ENCODE measurements at places on chromosomes 1 and 21.

- no peak for ATAC-seq
- H3K4me3 ChIP-seq = no peak overlapping the region
- H3K27ac ChIP-seq = peak overlapping the region; percentile 73
- H3K36me3 ChIP-seq = no peaks in the 10 kb centered on the region
- peaks cover 11% of the 10 kb centered on the region for H3K4me1 ChIP-seq
- no peaks in the 10 kb centered on the region for H3K27me3 ChIP-seq
Measured at GRCh38 chr1:204130981-204131892, 20.6 kb downstream of the ETNK2 start.

DNA sequence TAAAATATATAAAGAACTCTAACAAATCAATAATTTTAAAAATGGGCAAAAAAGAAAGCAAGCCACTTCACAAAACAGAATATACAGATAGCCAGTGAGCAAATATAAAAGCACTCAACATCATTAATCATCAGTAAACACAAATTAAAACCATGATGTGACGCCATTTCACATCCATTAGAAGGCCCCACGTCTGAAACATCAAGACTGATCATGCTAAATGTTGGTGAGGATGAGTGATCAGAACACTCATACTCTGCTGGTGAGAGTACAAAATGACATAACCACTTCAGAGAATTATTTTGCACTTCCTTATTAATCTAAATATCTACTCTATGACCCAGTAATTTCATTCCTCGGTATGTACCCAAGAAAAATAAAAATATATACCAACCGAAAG is 512.2 kb upstream of the NR5A2 start:
- H3K27ac ChIP-seq = no peak overlapping the region
- no peaks in the 10 kb centered on the region for H3K4me1 ChIP-seq
- H3K27me3 ChIP-seq = no peaks in the 10 kb centered on the region
- no peak overlapping the region for H3K4me3 ChIP-seq
- ATAC-seq = no peak

DNA sequence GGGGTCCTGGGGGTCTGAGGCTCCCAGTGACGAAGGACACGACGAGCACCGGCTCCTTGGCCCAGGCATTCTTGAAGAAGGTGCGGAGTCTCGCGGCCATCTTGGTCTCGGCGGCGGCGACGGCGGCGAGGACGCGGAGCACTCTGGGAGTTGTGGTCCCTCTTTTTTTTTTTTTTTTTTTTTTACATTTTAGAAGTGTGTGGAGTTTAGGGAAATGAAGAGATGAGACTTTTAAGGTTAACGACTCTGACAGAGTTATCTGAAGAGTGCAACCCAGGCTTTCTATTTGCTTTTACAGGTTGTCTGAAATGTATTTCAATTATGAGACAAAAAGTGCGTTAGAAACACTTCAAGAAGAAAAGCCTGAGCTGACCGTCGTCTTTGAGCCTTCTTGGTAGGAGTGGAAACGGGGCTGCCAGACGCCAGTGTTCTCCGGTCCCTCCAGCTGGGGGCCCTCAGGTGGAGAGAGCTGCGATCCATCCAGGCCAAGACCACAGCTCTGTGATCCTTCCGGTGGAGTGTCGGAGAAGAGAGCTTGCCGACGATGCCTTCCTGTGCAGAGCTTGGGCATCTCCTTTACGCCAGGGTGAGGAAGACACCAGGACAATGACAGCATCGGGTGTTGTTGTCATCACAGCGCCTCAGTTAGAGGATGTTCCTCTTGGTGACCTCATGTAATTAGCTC is 9.7 kb downstream of the OR2B11 start:
- H3K36me3 ChIP-seq = peaks cover 63% of the 10 kb centered on the region
- H3K4me3 ChIP-seq = no peak overlapping the region
- H3K27ac ChIP-seq = no peak overlapping the region
- no peak for ATAC-seq
- H3K27me3 ChIP-seq = no peaks in the 10 kb centered on the region

GRCh38 chr1:11752359-11753088 is 9.5 kb upstream of the C1orf167 start:
- no peaks in the 10 kb centered on the region for H3K4me1 ChIP-seq
- no peak for ATAC-seq
- no peaks in the 10 kb centered on the region for H3K36me3 ChIP-seq
- H3K4me3 ChIP-seq = no peak overlapping the region
- H3K27ac ChIP-seq = no peak overlapping the region

- no peak overlapping the region for H3K4me3 ChIP-seq
- no peaks in the 10 kb centered on the region for H3K27me3 ChIP-seq
- no peak for ATAC-seq
- peaks cover 5% of the 10 kb centered on the region for H3K4me1 ChIP-seq
- H3K36me3 ChIP-seq = peaks cover 71% of the 10 kb centered on the region
- H3K27ac ChIP-seq = peak overlapping the region; percentile 30
Measured at GRCh38 chr1:25486602-25487001, 55.9 kb downstream of the MACO1 start.

DNA sequence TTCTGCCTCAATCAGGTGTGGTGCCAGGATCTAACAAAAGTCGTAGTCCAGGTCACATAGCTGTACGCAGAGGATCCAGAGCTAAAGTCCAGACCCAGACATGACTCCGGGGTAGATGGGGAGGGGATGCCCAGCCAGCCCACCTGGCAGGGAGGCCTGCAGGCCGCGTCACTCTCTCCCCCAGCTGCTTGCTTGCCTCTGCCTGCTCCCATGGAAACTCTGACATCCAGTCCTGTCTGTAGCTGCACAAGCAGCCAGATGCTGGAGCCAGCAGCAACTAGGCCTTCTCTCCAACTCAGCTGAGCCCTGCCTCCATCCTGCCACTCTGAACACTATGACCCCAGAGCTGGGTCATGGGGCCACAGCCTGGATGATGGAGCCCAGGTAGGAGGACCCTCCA is 8.1 kb downstream of the COL8A2 start:
- H3K36me3 ChIP-seq = no peaks in the 10 kb centered on the region
- H3K4me1 ChIP-seq = no peaks in the 10 kb centered on the region
- H3K4me3 ChIP-seq = no peak overlapping the region

DNA sequence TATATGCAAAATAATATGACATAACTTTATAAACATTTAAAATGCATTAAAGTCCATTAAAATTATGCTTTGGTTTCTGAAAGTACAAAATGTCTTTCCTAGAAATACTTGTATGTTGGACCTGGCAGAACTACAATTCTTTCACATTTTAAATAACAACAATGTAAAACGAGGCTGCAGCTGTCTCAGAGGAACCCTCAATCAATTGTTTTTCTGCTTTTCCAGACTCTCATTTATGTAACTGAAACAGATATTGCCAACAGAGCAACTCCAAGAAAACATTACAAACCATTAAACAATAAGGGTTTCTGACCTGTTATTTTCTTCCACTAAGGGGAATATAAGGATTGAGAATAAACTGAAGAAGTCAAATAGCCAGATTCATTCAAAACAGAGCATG is 1193.4 kb downstream of the NCAM2 start:
- H3K27ac ChIP-seq = no peak overlapping the region
- H3K36me3 ChIP-seq = no peaks in the 10 kb centered on the region
- H3K27me3 ChIP-seq = no peaks in the 10 kb centered on the region
- ATAC-seq = no peak

GRCh38 chr21:35256468-35256988 is 207.4 kb upstream of the RUNX1 start:
- H3K36me3 ChIP-seq = no peaks in the 10 kb centered on the region
- no peak overlapping the region for H3K27ac ChIP-seq
- H3K27me3 ChIP-seq = peaks cover 5% of the 10 kb centered on the region
- peak overlapping the region; percentile 29 for H3K4me3 ChIP-seq
- peaks cover 11% of the 10 kb centered on the region for H3K4me1 ChIP-seq
- ATAC-seq = peak; percentile 14

DNA sequence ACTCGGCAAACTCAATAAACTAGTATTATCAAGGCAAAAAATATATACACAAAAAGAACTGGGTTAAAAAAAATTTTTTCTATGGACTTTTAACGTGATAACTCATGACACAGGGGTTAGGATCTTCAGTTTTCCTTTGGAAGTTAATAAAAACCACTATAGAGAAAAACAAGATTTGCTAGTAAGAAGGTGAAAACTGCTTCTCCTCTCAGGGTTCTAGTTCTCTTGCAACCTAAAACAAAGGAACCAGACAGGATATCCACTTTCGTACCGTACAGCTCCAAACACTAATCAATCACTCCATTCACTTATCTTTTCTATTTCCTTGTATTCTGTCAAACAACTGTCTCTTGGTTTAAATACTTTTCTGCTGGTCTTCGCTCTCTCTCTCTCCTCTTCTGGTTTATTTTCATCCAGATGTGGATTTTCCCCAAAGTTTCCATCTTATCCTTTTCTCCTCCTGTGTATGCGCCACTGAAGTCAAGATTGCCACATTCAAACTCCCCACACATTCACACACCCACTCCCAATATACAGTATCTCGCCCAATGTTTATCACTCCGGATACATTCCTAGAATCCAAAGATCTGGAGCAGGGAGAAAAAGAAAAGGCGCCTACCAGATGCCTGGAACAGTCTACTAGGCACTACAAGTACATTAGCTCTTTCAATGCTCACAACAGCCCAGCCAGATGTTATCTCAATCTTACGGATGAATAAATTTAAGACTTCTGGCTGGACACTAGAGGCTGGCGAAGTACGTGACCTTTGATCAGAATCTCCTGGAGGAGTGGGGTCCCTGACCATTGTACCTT is 775 bp upstream of the PRPF38B start:
- H3K36me3 ChIP-seq = peaks cover 40% of the 10 kb centered on the region
- peak overlapping the region; percentile 94 for H3K4me3 ChIP-seq
- no peaks in the 10 kb centered on the region for H3K27me3 ChIP-seq
- H3K27ac ChIP-seq = peak overlapping the region; percentile 99

DNA sequence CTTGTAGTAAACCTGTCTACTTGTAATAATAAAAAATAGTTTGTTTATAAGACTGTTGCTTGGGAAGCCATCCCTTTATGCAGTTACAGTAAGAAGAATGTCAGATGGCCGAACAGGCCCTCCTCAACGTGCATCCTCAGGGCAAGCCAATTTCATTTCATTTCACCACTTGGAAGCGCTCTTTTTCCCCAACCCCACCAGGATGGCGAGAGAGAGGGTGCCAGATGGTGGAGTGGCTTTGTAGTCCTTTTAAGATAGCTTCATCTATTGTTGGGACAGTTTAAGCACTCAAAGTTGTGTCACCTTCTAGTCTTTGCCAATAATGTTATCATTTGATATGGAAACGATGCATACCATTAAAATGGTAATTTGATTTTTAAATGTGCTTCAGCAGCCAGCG is 356.3 kb upstream of the CAMK1G start:
- peaks cover 39% of the 10 kb centered on the region for H3K27me3 ChIP-seq
- H3K27ac ChIP-seq = no peak overlapping the region
- H3K4me3 ChIP-seq = no peak overlapping the region
- no peaks in the 10 kb centered on the region for H3K36me3 ChIP-seq

DNA sequence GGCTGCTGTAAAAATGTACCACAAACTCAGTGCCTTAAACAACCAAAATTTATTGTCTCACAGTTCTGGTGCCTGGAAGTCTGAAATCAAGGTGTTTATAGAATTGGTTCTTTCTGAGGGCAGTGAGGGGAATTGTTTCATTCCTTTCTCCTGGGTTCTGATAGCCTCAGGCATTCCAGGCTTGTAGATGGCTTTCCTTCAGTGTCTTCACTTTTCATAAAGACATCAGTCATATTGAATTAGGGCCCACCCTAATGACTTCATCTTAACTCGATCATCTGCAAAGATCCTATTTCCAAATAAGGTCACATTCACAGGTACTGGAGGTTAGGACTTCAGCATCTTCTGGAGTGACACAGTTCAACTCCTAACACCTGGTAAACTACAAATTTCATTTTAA is 15.0 kb downstream of the CDKN2C start:
- H3K4me1 ChIP-seq = no peaks in the 10 kb centered on the region
- no peaks in the 10 kb centered on the region for H3K27me3 ChIP-seq
- no peak for ATAC-seq
- H3K36me3 ChIP-seq = no peaks in the 10 kb centered on the region
- H3K27ac ChIP-seq = no peak overlapping the region

All from activated T-helper 17 cell treated with anti-CD3 and anti-CD28 coated beads, Interleukin-2, amount 50 U/mL, for 72 hours (primary cell).